NCI-H2081 (cell line): ENCODE measurements at places on chromosomes 3 and 15.
A peak's percentile ranks its signal among the peaks of the same experiment; 100 is the strongest.

- DNase-seq = no peak
These were observed 8.1 kb upstream of the IL20RB start for GRCh38 chr3:136949708-136950107.

DNA sequence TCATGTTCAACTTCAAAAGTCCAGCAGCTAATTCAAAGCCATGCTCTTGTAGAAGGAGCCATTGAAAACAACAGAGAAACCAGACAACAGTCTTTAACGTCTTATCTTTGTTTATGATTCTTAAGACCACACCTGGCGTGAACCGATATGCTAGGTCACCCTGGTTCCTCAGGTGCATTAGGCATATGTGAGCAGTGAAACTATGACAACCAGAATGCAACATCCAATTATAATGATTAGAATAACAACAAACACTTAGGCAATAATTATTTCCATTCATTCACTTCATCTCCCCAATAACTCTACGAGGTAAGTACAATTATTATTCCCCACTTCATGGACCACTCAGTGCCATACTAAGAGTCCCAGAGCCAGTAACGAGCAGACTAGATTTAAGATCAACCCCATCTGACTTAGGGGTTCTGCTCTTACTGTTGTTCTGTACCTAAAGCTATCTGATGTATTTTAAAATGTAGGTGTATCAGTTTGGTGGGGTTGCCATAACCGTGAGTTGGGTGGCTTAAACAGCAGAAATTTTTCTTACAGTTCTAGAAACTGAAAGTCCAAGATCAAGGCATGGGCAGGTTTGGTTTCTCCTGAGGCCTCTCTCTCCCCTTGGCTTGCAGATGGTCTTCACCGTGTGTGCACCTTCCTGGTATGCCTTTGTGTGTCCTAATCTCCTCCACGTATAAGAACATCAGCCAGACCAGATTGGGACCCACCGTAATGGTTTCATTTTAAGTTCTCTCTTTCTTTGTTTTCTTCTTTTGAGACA, 997.8 kb upstream of the CFAP20DC start:
- DNase-seq = no peak

DNA sequence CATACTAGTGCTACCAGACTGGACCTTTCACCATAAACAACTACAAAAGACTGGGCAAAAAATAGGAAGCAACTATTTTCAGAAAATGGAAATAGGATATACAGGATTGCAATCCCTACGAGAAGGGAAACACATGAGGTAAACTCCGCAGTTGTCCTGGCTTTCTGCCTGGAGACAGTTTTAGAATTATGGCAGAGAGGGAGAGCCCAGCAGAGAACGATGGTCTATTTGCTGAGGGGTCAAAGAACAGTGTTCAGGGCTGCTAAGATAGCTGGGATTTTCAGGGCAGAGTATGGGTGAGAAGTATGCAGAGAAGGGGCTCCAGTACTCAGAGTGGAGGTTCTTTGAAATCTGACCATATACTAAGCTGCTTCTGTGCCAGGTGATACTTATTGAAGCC, 163.4 kb downstream of the CHDH start:
- DNase-seq = no peak

- no peak for DNase-seq
These were observed 279.0 kb upstream of the EPHA3 start for GRCh38 chr3:88828466-88828865.

GRCh38 chr15:50018491-50018890, 100.5 kb downstream of the ATP8B4 start:
- no peak for DNase-seq

- DNase-seq = no peak
These were observed 76.8 kb downstream of the THBS1 start for GRCh38 chr15:39657668-39658067.

- no peak for DNase-seq
These were observed 275.2 kb downstream of the EPHA6 start for GRCh38 chr3:97089621-97090020.

DNA sequence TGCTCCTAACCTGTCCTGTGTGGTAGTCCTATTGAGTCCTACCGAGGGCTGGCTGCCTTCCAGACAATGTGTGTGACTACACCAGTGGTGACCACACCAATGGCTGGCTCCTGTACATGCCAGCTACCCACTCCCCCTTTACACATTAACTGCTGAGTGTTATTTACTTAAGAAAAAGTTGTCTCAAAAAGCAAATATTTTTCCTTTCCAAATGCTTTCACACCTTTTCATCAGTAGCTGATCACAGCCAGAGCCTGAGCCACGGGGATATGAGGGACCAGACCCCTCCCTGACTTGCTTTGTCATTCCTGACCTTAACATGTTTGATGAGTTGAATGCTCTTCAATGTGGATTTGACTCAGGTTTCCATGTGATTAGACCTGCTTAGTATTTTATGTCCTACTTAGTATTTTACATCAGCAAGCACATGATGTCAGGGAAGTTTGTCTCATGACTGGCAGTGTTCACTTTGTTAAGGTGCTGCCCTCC, 29.6 kb upstream of the GREM1 start:
- peak; percentile 90 for DNase-seq

DNA sequence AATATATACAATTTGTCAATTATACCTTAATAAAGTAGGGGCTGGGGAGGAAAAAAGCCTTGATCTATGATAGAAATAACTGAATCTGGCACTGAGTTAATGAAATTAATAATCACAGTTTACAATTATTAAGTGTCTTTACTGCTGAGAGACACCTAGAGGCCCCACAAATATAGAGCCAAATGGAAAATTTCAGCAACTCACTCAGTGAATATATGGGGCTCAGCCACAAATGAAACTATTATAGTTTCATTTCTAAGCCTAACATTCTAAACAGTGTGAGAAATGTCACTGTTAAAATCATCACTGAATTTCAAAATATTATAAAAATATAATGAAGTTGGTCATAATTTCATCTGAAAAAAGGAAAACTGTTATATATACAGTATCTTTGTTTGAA, 40.3 kb downstream of the GNB4 start:
- no peak for DNase-seq

- DNase-seq = no peak
These were observed 181.0 kb downstream of the UACA start for GRCh38 chr15:70582143-70582945.

DNA sequence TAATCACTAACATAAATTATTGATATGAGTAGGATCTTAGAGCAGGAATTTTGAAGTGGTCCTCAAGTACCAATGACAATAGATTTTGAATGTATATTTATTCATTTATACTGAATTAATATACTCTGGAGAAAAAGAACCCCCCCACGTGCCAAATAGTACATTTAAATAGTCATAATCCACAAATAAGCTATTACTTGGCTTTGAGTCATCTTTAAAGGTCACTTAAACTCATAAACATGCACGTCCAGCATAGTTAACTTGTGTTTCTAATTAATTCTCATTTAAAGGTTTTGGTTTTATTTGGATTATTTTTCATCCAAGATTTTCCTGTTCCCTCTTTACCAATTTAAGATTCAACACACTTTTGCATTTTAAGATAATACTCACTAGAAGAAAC, 35.1 kb downstream of the FGF7 start:
- DNase-seq = no peak

GRCh38 chr3:105765308-105765639, 103.5 kb downstream of the CBLB start:
- DNase-seq = no peak

DNA sequence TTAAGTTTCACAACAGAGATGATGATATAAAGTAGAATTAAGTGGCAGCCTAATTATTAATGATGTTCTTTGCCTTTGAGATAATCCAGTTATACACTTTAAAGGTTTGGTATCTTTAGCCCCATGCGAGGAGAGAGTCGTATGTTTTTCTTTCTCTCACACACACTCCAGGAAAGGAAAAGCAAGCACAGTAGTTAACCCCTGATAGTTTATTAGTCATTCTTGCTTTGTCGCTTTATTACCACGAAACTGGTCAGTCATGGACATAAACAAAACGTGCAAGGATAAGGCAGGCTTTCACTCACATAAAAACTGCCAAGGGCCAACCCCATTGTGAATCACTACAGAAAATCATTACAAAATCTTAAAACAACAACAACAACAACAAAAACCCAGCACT, 866.9 kb downstream of the FHIT start:
- no peak for DNase-seq

- DNase-seq = no peak
These were observed 6.5 kb upstream of the ETV5 start for GRCh38 chr3:186115239-186115996.
